ENCODE measurements at places on chromosomes 16 and 17.

DNA sequence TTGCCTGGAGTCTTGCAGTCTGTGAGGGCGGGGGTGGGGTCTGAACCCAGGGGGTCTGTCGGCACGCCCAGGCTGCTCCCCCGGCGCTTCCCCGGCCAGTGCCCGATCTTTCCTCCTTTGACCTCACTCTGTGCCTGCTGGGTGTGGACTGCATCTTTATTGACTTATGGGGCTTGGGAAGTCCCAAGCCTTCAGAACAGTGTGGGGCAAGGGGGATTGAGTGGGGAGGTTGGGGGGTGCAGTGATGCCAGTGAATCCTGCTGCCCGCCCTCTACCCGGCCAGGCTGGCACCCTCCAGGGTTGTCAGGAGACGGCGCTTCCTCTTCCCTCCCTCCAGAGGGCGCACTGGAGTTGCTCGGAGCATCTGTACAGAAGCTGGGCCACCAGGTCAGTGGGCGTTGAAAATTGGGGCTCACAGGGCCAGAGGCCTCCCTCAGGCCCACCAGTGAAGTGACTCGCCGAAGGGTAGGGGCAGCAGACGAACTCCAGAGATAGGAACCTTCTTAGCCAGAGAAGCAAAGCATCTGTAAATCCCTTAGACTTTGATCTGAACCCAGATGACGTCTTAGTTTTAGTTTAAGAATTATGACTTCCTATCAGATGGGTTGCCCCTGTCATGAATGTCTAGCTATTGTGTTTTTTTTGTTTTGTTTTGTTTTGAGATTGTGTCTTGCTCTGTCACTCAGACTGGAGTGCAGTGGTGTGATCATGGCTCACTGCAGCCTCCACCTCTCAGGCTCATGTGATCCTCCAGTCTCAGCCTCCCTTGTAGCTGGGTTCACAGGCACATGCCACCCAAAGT, 184.8 kb upstream of the CIBAR2 start:
- DNase-seq: no peak

DNA sequence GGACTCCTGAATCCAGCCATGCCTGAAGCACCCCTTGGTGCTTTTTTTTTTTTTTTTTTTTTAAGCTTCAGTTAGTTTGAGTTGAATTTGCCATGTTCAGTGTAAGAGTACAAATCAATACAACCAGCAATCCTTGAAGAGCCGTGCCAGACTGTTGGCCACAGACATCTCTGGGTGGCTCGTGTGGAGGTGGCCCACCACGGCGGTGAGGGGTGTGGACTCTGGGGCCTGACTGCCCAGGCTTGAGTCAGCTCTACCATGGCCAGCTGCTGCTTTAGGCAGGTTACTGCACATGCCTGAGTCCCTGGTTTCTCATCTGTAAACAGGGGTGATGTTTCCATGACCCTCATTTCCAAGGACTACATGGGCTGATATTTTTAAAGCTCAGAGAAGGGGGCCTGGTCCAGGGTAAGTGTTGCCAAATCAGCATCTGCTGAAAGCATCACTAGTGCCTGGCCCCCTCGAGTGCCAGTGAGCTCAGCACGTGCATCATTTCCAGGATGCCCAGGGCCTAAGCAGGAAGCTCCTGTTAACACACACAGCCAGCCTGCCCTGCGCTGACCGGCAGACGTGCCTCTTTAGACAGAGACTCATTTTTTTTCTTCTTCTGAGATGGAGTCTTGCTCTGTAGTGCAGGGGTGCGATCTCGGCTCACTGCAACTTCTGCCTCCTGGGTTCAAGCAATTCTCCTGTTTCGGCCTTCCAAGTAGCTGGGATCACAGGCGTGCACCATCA, 90.1 kb downstream of the DNAH17 start:
- DNase-seq: no peak

GRCh38 chr16:27407133-27407532, 5.2 kb downstream of the IL21R start:
- no peak for DNase-seq

DNA sequence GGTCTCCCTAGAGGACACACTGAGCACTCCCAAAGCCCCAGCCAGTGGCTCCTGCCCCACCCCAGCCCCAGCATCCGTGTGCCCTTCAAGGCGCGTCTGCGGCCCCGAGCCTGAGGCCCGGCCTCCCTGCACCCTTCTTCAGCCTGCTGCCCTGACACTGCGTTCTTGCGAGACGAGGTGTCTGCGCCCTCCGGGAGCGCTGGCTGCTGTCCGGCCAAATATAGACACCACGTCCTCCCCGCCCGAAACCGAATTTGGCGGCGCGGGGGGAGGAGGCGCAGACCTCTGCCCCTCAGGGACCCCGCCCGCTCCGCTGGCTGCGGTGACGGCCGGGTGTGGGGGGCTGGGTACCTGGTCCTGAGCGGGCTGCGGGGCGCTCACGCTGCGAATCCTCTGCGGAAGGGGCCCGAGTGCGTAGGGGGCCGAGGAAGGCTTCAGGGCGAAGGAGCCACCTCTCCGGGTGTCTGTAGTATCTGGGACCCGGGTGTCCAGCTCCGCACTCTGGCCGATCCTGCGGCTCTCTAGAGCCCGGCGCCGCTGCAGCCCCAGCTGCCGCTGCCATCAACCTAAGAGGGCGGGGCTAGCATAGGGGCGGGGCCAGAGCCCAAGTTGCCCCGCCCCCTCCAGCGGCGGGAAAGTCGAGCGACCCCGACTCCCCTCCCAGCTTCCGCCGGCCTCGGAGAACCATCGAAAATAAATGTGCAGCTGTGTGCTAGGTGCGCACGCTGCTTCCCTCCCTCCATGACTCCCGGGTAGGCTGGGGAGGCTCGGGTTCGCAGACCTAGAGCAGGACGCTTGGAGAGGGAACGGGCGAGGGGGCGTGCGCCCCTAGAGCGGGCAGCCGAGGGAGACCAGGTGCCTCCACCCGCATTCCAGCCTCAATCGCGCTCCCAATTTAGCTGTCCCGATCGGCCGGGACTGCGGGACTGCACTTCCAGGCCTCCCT, at the start of gene CORO6:
TSS of gene CORO6 (minus strand) at position 576 of the 946 bp plus-strand sequence. CDS start 1,491 bp downstream, outside the sequence.
- no peak for DNase-seq

- DNase-seq: no peak
Observed at GRCh38 chr16:85570735-85571562, 42.2 kb upstream of the GSE1 start.

GRCh38 chr16:21563676-21564075, 35.7 kb upstream of the METTL9 start:
- DNase-seq: no peak

DNA sequence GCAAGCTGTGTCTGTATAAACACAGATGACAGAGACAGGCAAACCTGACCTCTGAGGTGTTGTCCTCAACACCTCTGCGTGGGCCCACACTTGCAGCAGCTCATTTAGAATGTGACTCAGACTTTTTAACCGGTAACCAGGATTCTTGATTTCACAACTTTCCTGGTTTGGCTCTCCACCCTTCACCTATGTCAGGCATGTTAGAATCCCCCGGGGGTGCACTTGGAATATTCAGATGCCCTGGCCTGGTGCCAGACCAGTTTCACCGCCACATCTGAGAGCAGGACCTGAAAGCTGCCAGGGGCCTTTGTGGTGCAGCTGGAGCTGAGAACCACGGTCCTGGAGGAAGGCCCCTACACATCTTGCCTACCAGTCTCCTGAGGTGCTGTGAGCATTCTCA, 4.8 kb downstream of the DHODH start:
- no peak for DNase-seq

DNA sequence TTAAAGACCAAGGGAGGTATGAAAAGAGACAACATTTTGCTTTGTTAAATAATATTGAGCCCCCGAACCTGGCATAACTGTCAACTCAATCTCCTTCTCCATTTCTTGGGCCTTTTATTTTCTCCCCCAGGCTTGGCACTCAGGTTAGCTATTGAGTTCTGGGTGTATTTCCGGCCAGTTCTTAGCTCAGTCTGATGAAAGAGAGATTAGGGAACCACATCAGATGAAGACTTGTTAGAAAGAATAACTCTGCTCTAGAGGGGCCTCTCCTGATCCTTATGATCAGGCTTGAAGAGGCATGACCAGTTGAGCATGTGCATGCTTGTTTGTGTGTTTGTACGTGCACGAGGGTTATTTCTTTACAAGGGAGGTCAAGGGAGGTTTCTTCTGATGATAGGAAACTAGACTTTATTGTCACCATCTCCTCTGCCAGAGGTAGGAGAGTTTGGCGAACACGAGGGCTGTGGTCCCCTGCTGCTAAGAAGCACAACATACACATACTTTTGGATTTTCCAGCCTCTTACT, 29.2 kb upstream of the HS3ST2 start:
- DNase-seq: no peak

DNA sequence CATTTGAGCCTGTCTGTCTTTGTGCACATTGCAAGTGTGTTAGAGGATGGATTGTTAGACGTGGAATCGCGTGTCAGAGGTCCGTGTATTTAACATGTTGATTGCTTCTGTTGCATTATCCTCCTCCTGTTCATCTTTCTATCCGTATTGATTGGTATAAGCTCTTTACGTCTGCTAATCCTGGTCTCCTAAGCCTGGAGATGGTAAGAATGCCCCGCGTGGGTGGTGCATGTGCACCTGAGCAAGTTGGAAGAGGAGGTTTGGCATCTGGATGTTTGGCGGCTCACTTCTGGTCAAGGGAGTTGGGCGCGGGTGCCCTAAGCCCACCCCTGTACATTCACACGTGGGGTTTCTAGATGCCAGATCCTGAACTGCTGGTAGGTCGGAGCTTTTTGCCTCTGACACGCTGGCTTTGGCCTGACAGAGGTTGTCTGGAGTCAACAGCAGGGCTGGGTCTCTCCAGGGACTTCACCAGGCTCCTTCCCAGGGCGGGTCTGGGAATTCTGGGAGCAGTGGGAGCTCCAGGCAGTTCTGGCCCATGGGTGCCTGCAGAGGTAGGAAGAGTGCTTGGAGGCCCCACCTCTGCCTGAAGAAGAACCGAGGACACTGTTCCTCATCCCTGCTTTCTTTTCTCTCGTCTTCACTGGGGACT, 107.3 kb downstream of the OR1D5 start:
- DNase-seq: no peak

DNA sequence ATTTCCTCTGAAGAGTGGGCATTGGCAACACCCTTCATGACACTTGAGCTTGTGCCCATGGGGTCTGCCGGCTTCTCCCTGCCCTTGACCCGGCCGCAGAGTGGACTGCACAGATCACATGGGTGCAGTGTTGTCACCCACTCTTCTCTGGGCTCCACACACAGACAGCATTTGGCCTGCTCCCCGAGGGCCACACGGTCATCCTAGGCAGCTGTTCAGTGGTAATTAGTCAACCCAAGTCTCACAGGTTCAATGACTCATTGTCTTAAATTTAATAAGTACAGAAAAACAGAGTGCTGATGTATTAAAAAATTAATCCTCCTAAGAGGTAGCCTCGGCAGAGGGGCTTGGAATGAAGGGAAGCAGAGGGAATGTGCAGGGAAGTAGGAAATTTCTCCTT, 204.8 kb downstream of the MSI2 start:
- DNase-seq: no peak

- no peak for DNase-seq
Observed at GRCh38 chr17:7404737-7405349, 946 bp upstream of the TMEM256 start.

- DNase-seq: no peak
Observed at GRCh38 chr17:21842332-21843317, 150.3 kb downstream of the KCNJ18 start.

- no peak for DNase-seq
Observed at GRCh38 chr17:42203354-42203753, 9.1 kb upstream of the GHDC start.

DNA sequence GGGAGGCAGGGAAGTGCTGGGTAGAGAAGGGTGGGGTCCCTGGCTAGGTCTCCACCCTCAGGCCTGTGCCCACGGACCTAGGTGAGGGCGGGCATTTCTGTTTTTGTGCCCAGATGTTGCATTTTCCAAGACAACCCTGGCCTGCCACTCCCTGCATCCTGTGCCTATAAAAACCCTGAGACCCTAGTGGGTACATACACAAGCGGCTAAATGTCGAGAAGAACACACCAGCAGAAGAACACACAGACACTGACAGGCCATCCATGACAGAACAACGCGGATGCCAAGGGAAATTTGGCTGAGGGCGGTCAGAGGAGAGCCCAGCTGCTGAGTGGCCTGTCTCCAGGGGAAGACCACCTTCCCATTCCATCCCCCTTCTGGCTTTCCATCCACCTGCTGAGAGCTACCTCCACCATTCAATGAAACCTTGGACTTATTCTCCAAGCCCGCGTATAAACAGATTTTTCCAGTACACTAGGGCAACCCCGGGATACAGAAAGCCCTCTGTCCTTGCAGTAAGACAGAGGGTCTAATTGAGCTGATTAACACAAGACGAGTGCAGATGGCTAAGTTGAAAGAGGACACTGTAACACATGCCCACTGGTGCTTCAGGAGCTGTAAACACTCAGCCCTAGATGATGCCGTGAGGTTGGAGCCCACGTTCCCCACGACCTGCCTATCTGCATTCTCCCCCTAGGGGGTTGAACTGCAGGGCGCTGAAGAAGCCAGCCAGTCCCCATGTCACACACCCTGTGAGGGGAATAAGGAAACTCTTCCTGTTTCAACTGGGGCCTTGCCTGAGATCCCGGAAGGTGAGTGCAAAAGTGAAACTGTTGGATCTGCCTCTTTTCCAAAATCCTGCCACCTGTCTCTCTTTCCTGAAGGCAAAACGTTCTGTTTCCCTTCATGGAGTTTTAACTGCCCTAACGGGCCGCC, 147.2 kb upstream of the COX10 start:
- DNase-seq: no peak

GRCh38 chr17:19945009-19945626, 32.5 kb downstream of the AKAP10 start:
- no peak for DNase-seq

DNA sequence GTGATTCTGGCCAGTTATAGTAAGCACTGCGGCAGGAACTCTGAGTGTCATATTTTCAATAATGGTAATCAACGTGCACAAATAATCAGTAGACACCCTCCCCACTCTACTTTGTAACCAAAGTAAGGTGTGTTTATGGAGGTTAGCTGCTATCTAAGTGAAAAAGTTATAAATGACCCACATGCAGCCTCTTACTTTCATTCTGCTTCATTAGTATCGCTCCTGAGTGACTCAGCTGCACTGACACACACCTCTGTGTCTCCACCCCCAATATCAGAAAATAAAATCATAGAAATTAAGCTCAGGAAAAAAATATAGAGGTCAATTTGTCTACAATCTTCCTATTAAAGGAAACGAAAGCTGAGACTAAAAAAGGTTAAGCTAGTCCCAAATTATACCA, 64.1 kb upstream of the TRAP1 start:
- no peak for DNase-seq

GRCh38 chr16:9518051-9518450, 426.6 kb downstream of the HAPSTR1 start:
- DNase-seq: peak; percentile 94

GRCh38 chr16:30997725-30998711, 12.4 kb downstream of the STX1B start:
- peak; percentile 62 for DNase-seq

GRCh38 chr16:75471723-75472633, 7.5 kb upstream of the TMEM170A start:
- peak; percentile 63 for DNase-seq

DNA sequence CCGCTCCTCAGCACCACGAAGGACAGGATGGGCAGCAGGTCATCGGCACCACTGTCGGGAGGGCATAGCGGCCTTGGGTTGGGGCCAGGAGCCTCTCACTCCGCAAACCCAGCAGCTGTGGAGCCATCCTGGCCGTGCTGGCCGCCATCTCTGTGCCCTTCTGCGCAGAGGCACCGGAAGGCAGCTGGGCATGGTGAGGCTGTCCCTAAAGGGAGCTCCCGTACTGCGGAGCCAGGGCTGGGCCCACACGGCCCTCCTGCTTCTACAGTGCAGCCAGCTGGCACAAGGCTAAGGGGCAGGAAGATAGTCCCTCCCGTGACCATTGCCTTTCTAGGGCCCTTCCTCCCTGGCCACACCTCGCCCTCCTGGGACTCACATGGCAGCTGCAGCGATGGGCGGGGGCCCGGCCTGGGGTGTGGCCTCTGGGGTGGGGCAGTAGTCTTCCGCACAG, 7.0 kb upstream of the SPATA2L start:
- DNase-seq: no peak
